NCI-H510A treated with DMSO at 0.1 percent for 48 hours (cell line): ENCODE measurements at places on chromosomes 1 and 21.

- no peak for DNase-seq
Observed at GRCh38 chr1:23555270-23555985, 3.9 kb downstream of the ID3 start.

DNA sequence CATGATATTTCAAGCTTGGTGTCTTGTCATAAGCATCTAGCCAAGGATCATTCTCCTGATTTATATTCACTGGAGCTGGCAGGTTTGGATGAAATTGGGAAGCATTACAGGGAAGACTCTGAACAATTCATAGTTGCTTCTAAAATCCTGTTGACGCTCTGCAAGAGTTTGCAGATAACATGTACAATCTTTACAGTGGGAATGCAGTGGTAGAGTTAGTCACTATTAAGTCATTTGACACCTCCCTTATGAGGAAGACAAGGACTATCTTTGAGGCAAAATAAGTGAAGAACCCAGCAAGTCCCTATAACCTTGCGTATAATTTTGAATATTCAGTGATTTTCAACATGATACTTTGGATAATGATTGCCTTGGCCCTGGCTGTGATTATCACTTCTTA lies 45.3 kb upstream of the CRB1 start:
- DNase-seq: no peak

DNA sequence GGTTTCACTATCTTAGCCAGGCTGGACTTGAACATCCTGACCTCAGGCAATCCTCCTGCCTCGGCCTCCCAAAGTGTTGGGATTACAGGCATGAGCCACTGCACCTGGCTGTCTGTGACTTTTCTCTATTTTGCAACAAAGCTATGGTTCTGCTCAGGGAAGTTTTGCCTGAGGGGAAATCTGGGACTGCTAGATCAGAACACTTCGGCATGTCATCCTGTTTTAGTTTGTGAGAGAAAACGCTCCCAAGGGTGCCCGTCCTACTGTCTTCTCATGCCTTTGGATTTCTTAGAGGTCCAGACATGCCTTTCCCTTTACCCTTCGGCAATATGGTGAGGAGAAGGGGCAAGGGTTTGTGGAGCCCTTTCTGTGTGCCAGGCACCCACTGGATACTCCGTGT lies 5.6 kb upstream of the CORT start:
- DNase-seq: no peak

- no peak for DNase-seq
Observed at GRCh38 chr1:54429838-54430237, 23.6 kb upstream of the SSBP3 start.

DNA sequence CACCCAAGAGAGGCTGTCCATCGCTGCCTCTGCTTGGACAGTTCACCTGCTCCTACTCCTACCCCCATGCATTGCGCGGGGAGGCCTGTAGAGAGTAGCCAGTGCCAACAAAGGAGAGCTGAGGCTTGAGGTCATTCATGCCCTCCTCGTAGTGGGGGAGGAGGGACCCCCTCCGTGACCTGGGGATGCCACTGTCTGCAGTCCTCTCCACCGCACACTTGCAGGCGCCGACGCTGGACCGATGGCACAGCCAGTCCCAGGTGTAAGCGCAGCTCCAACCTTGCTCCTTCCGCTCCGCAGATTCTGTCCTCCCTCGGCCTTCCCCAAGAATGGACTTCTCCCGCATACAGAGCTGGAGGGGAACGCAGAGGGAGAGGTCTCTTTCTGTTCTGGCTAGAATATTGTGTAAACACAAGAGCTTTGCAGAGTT lies 672 bp upstream of the PHLDA3 start:
- no peak for DNase-seq

- no peak for DNase-seq
Observed at GRCh38 chr1:36807262-36807661, 227.1 kb downstream of the GRIK3 start.

DNA sequence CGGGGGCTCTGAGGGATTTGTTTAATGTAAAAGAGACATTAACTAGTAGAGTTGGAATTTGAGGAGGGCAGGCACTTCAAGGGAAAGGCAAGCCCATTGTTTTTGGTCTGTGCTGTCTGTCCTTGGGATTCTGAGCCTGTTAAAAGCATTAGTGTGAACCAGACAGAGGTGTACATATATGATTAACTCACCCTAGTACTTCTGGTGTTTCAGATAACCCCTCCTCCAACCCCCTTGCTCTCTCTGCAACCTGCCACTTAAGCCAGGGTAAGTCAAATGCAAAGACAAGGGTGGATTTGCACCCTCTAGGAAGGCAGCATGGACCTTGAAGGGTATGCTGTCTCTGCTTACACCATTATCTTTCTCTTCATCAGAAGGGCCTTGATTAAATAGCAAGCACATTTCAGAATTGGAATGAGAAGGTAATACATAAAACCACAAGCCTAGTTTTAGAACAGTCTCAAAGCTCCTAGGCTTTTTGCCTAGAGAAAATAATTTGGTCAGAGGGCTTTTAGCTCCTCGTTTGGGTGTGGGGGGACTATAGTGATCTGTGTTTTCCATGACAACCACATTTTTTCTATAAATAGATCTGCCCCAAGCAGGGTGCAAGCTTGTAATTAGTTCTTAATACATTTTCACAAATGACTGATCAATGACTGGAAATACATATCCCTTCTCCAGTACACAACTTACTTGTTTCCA lies 120.7 kb upstream of the SGIP1 start:
- no peak for DNase-seq

DNA sequence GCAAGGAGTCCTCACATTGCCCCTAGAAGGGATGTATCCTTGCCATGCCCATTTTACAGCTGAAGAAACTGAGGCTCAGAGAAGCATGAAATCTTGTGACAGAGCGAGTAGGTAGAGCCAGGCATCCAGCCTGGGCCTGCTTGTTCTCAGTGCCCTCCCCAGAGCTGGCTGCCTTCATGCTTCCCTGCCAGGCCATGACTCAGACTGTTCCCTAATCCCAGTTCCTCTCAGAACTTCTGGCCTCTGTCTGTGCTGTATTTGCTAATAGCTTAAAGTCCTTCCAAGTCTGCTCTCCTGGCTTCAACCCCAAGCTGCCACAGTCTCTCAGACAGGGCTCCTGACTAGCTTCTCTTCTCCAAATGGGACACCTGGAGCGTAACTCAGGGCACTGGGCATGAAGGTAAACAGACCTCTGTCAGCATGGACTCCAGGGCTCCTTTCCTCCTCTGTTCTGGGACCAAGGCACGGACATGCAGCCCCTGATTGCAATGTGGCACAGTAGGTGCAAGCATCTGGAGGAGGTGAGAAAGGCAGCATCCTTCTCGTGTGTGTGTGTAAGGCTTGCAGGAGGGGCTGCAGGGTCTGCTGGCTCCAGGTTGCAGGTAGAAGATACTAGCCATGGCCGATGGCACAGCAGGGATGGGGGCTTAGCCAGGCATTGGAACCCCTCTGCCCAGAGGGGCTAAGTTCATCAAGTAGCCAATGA lies 122.7 kb downstream of the HMGB4 start:
- DNase-seq: no peak

GRCh38 chr21:45319461-45320211 lies 31.9 kb upstream of the POFUT2 start:
- no peak for DNase-seq

- DNase-seq: no peak
Observed at GRCh38 chr21:44028287-44028659, 16.2 kb downstream of the TRAPPC10 start.

GRCh38 chr1:16903054-16903453 lies 7.3 kb downstream of the RNU1-2 start:
- DNase-seq: peak; percentile 54

GRCh38 chr1:223188618-223189356 lies 45.7 kb upstream of the TLR5 start:
- no peak for DNase-seq

- no peak for DNase-seq
Observed at GRCh38 chr1:52604063-52604770, 2.0 kb downstream of the GPX7 start.

DNA sequence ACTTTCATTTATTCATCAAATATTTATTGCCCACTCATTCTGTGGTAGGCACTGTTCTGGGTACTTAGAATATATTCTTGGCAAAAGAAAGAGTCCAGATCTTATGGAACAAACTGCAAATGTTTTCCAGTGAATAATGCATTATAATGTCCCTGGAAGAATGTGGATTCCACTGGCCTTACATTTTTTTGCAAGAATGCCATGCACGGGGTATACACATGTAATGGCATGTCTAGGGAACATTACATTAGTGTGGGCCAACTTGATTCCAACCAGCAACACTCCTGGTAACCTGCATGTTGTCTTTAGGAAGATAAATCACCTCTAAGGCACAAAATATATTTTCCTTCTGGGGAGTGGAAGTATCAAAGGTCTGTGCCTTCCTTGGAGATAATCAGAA lies 33.0 kb upstream of the IFI44L start:
- no peak for DNase-seq

GRCh38 chr1:192635939-192636338 lies at the start of gene RGS13:
TSS of gene RGS13 (plus strand) at chr1:192636147. CDS start at chr1:192644335, 8,188 bp downstream.
- no peak for DNase-seq

DNA sequence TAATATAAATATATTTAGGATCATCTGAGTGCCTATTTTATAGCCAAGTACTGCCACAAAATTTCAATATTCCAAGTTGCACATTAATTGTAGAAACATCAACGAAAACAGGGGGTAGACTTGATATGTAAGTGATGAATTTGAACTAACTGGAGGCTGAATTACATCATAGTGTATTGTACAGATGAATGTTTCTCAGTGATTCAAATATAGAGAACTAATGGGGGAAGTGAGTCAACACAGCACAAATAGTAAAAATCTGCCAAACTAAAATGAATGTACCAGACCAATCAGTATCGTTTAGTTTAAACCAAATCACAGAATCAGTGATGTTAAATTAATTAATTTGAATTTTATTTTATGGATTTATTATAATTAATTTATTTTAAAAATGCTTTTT lies 42.8 kb downstream of the RTCA start:
- no peak for DNase-seq

DNA sequence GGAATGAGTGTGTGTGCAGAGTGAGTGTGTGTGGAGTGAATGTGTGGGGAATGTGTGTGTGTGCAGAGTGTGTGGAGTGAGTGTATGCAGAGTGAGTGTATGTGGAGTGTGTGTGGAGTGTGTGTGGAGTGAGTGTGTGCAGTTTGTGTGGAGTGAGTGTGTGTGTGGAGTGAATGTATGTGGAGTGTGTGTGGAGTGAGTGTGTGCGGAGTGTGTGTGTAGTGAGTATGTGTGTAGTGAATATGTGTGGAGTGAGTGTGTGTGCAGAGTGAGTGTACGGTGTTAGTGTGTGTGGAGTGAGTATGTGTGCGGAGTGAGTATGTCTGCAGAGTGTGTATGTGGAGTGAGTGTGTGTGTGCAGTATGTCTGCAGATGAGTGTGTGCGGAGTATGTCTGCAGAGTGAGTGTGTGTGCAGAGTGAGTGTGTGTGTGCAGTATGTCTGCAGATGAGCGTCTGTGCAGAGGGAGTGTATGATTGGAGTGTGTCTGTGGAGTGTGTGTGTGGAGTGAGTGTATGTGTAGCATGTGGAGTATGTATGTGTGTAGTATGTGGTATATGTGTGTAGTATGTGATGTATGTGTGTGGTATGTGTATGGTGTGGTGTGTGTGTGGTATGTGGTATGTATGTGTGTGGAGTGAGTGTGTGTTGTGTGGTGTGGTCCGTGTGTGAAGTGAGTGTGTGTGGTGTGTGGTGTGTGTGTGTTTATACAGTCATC lies 59.7 kb upstream of the CLDN14 start:
- DNase-seq: no peak

DNA sequence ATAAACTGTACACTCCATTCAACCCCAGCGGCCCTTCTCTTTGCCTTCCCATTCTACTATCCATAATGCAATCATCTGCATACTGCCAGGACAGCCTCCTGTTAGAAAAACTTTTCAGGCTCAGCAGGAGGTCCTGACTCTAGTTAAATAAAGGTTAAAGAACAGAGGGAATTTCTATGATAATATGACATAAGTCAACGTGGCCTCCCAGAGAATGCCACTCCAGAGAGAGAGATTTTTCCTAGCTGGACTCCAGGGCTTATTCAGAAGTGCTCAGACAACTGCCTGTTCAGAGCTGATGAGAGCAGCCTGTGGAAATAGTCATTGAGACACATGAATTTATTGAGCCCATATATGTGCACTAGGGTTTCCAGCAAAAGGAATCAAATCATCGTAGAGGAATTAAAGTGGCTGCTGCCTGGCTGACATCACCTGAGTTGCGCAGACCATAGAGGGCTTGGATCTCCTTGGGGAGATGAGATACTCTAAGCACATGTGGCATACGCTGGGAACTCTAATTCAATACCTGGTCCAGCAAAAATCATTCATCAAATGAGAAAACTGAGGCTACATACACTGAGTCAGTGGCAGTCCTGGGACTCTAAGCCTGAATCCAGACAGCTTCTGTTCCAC lies 736.2 kb downstream of the PTPRU start:
- DNase-seq: no peak

GRCh38 chr1:66752671-66753371 lies 562 bp downstream of the DYNLT5 start:
- DNase-seq: no peak

DNA sequence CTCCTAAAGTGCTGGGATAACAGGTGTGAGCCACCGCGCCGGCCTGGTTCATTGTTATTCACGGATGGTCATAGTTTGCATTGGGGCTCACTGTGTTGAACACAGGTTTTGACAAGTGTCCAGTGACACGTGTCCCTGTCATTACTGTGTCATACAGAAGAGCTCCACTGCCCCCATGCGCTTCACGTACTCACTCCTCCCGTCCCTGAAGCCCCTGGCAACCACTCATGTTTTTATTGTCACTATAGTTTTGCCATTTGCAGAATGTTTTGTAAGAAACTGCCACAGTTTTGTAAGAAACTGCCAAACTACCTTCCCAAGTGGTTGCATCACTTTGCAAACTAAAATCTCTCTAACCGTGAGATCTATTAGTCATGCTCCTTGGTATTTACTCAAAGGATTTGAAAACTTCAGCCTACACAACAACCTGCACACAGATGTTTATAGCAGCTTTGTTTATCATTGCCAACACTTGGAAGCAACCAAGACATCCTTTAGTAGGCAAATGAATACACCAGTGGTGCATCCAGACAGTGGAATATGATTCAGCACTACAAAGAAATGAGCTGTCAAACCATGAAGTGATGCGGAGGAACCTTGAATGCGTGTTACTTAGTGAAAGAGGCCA lies 163.2 kb upstream of the COL6A1 start:
- no peak for DNase-seq

DNA sequence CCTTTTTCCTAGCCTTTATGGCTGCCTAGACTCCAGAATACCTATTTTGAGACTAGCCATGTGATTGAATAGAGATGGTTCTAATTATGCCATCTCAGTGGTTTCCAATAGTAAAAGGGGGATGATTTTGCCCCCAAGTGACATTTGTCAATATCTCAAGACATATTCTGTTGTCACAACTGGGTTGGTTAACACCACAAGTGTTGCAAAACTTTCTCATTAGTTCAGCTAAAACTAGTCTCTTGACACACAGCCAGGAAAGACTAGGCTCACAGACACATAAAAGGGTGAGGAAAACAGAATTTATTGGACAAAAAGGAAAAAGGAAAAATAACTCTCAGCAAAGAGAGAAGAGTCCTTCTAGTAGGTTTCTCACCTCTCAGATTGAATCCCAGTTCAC lies 39.9 kb upstream of the GBP5 start:
- no peak for DNase-seq

- DNase-seq: no peak
Observed at GRCh38 chr1:214111796-214112195, 124.0 kb downstream of the PROX1 start.

GRCh38 chr1:119815361-119815760 lies 4.1 kb upstream of the REG4 start:
- DNase-seq: no peak

- no peak for DNase-seq
Observed at GRCh38 chr1:86505564-86505902, 36.8 kb downstream of the CLCA1 start.

GRCh38 chr1:155202731-155203515 lies 4.8 kb downstream of the THBS3 start:
- DNase-seq: no peak
